Colonic mucosa (tissue), 4 donors: ENCODE measurements at places on chromosomes 1 and 21. TPM values are rescaled to one million over a fixed set of nuclear protein-coding genes. Genes with fewer than 3 reads are reported as not detected.

The FLG2 gene
- not detected for total RNA-seq

The CLCA4 gene
- total RNA-seq, result 426 TPM

The TNFRSF4 gene
- 1.2 TPM for total RNA-seq

The CYP4Z1 gene
- not detected for total RNA-seq

The CACNA1S gene
- total RNA-seq, result not detected

The CD5L gene
- not detected for total RNA-seq

The CRNN gene
- not detected for total RNA-seq

The LIN28A gene
- 1.4 TPM for total RNA-seq

The TTC39A gene
- 148 TPM for total RNA-seq

The FNDC5 gene
- 0.64 TPM for total RNA-seq

The HMCN1 gene
- 3.7 TPM for total RNA-seq

The CSMD2 gene
- total RNA-seq, result 0.05 TPM

The LCE3D gene
- not detected for total RNA-seq

The FMO5 gene
- total RNA-seq, result 22.9 TPM

The OR2T11 gene
- not detected for total RNA-seq

The WNT2B gene
- 4.3 TPM for total RNA-seq

The GJA5 gene
- 1.1 TPM for total RNA-seq

The INAVA gene
- total RNA-seq, result 127 TPM

The DSTYK gene
- 5.7 TPM for total RNA-seq

The DAP3 gene
- 75.7 TPM for total RNA-seq

DNA sequence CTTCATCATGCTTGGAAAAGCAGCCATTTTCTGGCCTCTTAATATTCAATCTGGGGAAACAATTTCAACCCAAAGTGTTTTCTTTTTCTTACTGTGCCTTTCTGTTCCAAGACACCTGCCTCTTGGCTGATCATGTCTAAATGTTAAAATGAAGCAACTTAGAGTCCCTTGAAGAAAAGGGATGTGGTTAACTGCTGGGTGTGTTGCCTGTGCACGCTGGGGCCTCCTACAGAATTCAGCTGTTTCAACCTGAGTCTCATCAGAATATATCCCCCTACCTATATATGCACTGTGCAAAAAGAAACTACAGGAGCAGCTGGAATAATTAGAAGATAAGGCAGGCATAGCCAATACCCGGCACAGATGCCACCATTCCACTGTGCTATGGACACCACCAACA lies 222.0 kb downstream of the OMA1 start:
- H3K36me3 ChIP-seq, result no peaks in the 10 kb centered on the region
- H3K27ac ChIP-seq, result no peak overlapping the region
- no peaks in the 10 kb centered on the region for H3K27me3 ChIP-seq
- H3K4me1 ChIP-seq, result no peaks in the 10 kb centered on the region

- peak; percentile 63 for DNase-seq
- H3K36me3 ChIP-seq, result no peaks in the 10 kb centered on the region
- H3K27me3 ChIP-seq, result no peaks in the 10 kb centered on the region
- H3K4me3 ChIP-seq, result no peak overlapping the region
- no peaks in the 10 kb centered on the region for H3K4me1 ChIP-seq
- H3K27ac ChIP-seq, result no peak overlapping the region
These were observed 65.3 kb downstream of the ZNF697 start for GRCh38 chr1:119582801-119583200.

GRCh38 chr1:33986390-33987095 lies 122.7 kb downstream of the HMGB4 start:
- no peaks in the 10 kb centered on the region for H3K27me3 ChIP-seq
- no peaks in the 10 kb centered on the region for H3K4me1 ChIP-seq
- DNase-seq, result peak; percentile 19
- H3K36me3 ChIP-seq, result no peaks in the 10 kb centered on the region
- H3K27ac ChIP-seq, result no peak overlapping the region

GRCh38 chr1:36135796-36136195 lies 10.8 kb upstream of the COL8A2 start:
- H3K4me1 ChIP-seq, result no peaks in the 10 kb centered on the region
- no peaks in the 10 kb centered on the region for H3K27me3 ChIP-seq
- no peak overlapping the region for H3K4me3 ChIP-seq
- no peaks in the 10 kb centered on the region for H3K36me3 ChIP-seq
- DNase-seq, result no peak

DNA sequence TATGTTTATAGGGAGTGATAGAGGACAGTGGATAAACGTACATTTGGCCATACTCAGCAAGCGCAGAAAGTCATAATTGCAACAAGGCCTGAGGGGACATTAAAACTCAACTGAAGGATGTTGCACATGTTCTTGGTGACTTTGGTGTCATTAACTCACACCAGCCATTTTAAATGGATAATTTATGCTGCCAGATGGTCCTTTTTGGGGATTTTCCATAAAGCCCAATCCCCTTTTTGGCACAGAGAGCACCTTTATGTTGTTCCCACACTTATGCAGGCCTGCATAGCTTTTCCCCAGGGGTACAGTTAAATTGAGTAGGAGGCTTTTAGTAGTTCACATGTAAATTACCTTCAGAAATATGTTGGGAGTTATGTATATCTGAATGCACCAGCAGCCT lies 279.6 kb downstream of the NFIA start:
- DNase-seq, result no peak
- no peak overlapping the region for H3K27ac ChIP-seq
- H3K4me3 ChIP-seq, result no peak overlapping the region

DNA sequence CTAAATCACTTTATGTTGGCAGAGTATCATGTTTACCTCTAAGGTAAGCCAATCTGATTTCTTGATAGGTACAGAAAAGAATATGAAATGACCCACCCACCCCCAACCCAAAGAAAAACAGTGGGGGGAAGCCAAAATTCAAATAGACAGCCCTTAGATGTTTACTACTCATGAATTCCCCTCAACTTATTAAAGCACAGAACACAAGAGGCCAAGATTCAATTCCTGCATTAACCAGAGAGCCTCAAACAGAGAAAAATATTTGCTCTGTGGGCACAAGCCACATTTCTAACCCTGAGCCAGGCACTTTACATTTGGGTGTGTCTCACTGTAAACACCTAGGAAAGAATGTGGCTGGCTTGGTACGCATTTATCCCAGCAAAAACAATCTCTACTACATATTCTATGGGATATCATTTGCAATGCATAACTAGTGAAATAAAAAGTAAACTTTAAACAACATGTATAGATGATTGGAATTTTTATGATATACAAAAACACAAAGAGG lies 84.3 kb downstream of the PTPN14 start:
- H3K4me1 ChIP-seq, result no peaks in the 10 kb centered on the region
- DNase-seq, result peak; percentile 27
- no peaks in the 10 kb centered on the region for H3K36me3 ChIP-seq
- no peak overlapping the region for H3K27ac ChIP-seq
- H3K4me3 ChIP-seq, result no peak overlapping the region

- no peak for DNase-seq
- no peak overlapping the region for H3K27ac ChIP-seq
These were observed 37.9 kb downstream of the CXADR start for GRCh38 chr21:17550671-17551308.

GRCh38 chr1:230084408-230085177 lies 17.6 kb downstream of the GALNT2 start:
- H3K4me3 ChIP-seq, result no peak overlapping the region
- H3K4me1 ChIP-seq, result peaks cover 4% of the 10 kb centered on the region
- no peaks in the 10 kb centered on the region for H3K27me3 ChIP-seq
- H3K27ac ChIP-seq, result no peak overlapping the region

DNA sequence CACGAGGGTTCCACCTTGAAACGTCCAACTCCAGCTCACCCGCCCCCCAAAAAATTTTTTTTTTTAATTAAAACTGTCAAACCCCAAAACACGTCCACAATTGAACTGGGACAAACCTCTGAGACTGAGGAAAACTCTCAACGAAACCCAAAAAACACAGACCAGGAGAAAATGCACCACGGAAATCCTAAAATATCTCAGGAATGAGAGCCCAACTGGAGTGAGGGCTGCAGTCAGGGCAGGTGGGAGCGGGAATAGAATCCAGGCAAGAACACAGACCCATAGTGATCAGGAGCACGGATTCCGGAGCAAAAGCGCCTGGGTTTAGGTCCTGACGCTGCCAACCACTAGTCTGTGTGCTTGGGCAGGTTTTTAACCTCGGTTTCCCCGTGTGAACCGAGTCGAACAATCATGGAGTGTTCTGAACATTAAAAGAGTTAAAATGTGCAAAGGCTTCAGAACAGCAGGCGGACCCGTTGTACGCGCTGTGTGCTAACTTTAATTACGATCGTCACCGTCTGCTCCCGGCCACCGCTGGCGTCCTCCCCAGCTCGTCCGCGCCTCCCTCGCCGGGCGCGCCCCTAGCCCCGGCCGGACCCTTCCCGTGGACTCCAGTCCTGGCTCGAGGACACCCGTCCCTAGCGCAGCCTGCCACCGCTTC lies 624 bp downstream of the ARHGAP29 start:
- H3K27ac ChIP-seq, result peak overlapping the region; percentile 61
- H3K4me3 ChIP-seq, result peak overlapping the region; percentile 86
- no peaks in the 10 kb centered on the region for H3K36me3 ChIP-seq
- peaks cover 4% of the 10 kb centered on the region for H3K4me1 ChIP-seq
- H3K27me3 ChIP-seq, result peaks cover 26% of the 10 kb centered on the region
- DNase-seq, result peak; percentile 46

DNA sequence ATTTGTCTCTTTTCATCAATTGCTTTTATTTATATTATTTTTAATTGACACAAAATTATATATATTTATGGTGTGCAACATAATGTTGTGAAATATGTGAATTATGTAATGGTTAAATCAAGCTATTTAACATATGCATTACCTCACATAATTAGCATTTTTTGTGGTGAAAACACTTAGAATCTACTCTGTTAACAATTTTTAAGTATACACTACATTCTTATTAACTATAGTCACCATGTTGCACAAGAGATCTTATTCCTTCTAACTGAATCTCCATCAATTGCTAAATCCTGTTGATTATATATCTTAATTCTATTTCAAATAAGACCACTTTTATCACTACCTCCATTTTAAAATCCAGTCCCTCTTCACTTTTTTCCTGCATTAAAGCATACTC lies 42.5 kb downstream of the PLPPR5 start:
- no peaks in the 10 kb centered on the region for H3K36me3 ChIP-seq
- DNase-seq, result no peak
- no peak overlapping the region for H3K4me3 ChIP-seq
- H3K4me1 ChIP-seq, result no peaks in the 10 kb centered on the region

GRCh38 chr1:36256558-36257374 lies 32.5 kb downstream of the THRAP3 start:
- no peaks in the 10 kb centered on the region for H3K36me3 ChIP-seq
- H3K4me1 ChIP-seq, result peaks cover 8% of the 10 kb centered on the region
- H3K4me3 ChIP-seq, result no peak overlapping the region
- no peak overlapping the region for H3K27ac ChIP-seq
- no peaks in the 10 kb centered on the region for H3K27me3 ChIP-seq

- no peaks in the 10 kb centered on the region for H3K27me3 ChIP-seq
- no peak for DNase-seq
- H3K4me1 ChIP-seq, result no peaks in the 10 kb centered on the region
These were observed 103.8 kb downstream of the PCBP3 start for GRCh38 chr21:45747233-45747766.

GRCh38 chr1:86419277-86419903 lies 4.6 kb upstream of the CLCA2 start:
- no peaks in the 10 kb centered on the region for H3K4me1 ChIP-seq
- H3K4me3 ChIP-seq, result no peak overlapping the region
- peak; percentile 42 for DNase-seq
- H3K36me3 ChIP-seq, result no peaks in the 10 kb centered on the region
- H3K27ac ChIP-seq, result no peak overlapping the region
- no peaks in the 10 kb centered on the region for H3K27me3 ChIP-seq

GRCh38 chr1:224377676-224378006 lies 21.0 kb downstream of the CNIH4 start:
- H3K27ac ChIP-seq, result no peak overlapping the region
- H3K27me3 ChIP-seq, result no peaks in the 10 kb centered on the region
- no peak overlapping the region for H3K4me3 ChIP-seq
- no peaks in the 10 kb centered on the region for H3K4me1 ChIP-seq
- DNase-seq, result no peak

DNA sequence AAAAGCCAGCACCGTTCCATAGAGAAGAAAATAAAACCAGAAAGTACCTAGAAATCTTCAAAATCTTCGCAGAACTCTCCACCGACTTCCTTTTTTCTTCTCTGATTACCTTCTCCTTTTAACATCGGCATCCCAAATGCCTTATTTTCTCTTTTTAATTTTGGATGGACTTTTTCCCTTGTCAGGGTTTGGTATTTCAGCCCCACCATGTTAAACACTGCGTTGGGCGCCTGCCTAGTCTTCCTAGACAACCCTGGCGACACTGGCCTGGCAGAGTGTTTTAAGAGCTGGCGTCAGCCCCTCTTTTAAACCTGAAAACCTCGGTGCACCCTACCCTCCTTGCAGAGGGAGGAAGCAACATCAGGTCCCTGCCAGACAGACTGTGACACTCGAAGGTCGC lies 66.0 kb upstream of the EFHD2 start:
- H3K27me3 ChIP-seq, result no peaks in the 10 kb centered on the region
- no peak overlapping the region for H3K4me3 ChIP-seq
- no peak for DNase-seq
- H3K4me1 ChIP-seq, result no peaks in the 10 kb centered on the region

DNA sequence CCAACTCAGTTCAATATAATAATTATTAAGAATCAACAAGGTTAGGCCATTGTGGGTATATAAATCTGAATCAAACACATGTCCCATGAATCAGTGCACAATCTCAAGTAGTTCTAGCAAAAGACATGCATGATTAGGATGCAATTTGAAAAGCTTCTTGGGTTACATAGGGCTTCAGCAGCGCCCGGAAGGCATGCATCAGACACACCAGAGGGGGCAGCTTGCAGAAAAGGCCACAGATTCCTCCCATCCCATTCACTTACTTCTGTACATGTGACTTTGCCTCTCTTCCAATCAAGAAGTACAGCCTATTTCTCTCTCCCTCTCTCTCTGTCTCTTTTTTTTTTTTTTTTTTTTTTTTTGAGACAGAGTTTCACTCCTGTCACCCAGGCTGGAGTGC lies 91.8 kb downstream of the KCNN3 start:
- no peak overlapping the region for H3K4me3 ChIP-seq
- no peaks in the 10 kb centered on the region for H3K27me3 ChIP-seq
- H3K4me1 ChIP-seq, result no peaks in the 10 kb centered on the region
- H3K36me3 ChIP-seq, result no peaks in the 10 kb centered on the region

DNA sequence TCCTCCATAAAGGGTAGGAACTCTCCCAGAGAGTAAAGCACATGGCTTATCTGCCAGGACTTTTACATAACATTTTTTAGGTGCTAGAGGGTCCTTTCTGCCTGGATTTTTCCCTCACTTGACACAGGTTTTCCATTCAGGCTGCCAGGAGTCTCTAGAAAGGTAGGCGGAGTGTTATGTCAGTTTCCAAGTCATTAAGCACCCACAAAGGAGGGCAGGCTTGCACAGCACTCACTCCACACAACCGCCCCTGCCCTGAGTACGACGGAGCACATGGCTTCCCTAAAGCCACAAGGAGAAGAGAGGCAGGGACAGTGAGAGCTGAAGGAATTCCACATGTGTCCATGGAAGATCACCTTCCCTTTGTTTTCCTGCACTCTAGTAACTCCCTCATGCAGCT lies 55.7 kb downstream of the CAPZB start:
- H3K36me3 ChIP-seq, result no peaks in the 10 kb centered on the region
- peaks cover 31% of the 10 kb centered on the region for H3K4me1 ChIP-seq
- no peaks in the 10 kb centered on the region for H3K27me3 ChIP-seq
- H3K27ac ChIP-seq, result peak overlapping the region; percentile 42
- no peak overlapping the region for H3K4me3 ChIP-seq
